ENCODE measurements at places on chromosomes 2 and 18. TPM values are rescaled to one million over a fixed set of nuclear protein-coding genes. Genes with fewer than 3 reads are reported as not detected.

DNA sequence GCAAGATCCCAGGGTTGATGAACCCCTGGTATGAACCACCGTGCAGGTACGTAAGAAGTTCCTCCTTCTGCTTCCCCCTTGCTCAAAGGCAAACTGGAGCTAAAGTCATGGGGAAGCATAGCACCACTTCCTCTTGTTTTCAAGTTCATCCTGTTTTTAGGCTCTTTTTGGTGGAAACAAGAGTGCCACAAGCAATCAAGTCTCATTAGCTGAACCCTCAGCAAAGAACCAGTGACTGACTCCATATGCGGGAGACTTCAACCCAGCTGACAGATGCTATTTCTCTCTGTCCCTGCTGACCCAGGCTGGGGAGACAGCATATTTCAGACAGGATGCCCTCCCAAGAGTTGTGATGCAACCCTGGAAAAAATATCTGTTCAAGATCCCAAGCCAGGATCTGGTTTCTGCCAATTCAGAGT, 47.7 kb downstream of the BCL2 start:
- DNase-seq = no peak

DNA sequence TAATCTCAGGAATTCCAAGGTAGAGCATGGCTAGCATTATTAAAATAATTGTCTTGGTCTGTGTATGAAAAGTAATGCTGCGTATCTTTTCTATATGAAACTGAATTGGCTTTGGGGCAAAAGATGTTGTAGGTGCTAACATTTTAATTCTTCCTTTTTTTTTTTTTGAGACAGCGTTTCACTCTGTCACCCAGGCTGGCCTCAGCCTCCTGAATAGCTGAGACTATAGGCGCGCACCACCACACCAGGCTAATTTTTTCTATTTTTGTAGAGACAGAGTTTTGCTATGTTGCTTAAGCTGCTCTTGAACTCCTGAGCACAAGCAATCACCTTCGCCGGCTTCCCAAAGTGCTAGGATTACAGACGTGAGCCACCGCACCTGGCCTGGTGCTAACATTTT, 172.6 kb upstream of the STON1 start:
- DNase-seq = no peak

Gene TEX44
- total RNA-seq = not detected

Gene CXCR4
- total RNA-seq = 104 TPM

Gene SCN1A
- not detected for total RNA-seq
